ENCODE measurements at places on chromosomes 5 and 9. TPM values are rescaled to one million over a fixed set of nuclear protein-coding genes. Genes with fewer than 3 reads are reported as not detected.

SLC25A2 gene
- total RNA-seq, result 0.56 TPM

AP3B1 gene
- 47.0 TPM for total RNA-seq

SPARC gene
- 0.18 TPM for total RNA-seq

FCN2 gene
- not detected for total RNA-seq

PDGFRB gene
- total RNA-seq, result 53.3 TPM

BTNL8 gene
- total RNA-seq, result not detected

TNC gene
- total RNA-seq, result 0.61 TPM

KDM3B gene
- total RNA-seq, result 57.4 TPM

OR1Q1 gene
- not detected for total RNA-seq

NUTM2F gene
- total RNA-seq, result not detected

DNA sequence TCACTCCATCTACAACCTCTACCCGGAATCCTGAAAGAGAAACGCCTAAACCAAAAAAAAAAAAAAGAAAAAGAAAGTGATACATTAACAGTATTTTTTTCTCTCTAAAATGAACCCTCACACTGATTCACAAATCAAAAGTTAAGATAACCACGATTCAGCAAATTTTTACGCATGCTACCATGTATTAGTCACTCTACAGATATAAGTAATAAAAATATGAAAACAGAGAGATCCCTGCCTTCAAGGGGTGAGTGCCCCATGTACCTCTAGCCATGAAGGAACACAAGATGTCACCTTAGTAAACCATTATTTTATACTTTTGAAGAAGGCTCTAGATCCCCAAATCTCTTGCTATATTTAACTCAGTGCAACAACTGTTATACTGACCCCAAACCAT is 33.4 kb downstream of the CEMIP2 start:
- H3K27ac ChIP-seq, result no peak overlapping the region
- no peaks in the 10 kb centered on the region for H3K27me3 ChIP-seq
- peaks cover 48% of the 10 kb centered on the region for H3K36me3 ChIP-seq
- H3K4me1 ChIP-seq, result no peaks in the 10 kb centered on the region
- no peak overlapping the region for H3K4me3 ChIP-seq

GRCh38 chr9:137294681-137295237 is 7.3 kb downstream of the NRARP start:
- H3K4me3 ChIP-seq, result no peak overlapping the region
- H3K4me1 ChIP-seq, result peaks cover 6% of the 10 kb centered on the region
- H3K36me3 ChIP-seq, result no peaks in the 10 kb centered on the region
- no peak for DNase-seq
- H3K27ac ChIP-seq, result no peak overlapping the region

DNA sequence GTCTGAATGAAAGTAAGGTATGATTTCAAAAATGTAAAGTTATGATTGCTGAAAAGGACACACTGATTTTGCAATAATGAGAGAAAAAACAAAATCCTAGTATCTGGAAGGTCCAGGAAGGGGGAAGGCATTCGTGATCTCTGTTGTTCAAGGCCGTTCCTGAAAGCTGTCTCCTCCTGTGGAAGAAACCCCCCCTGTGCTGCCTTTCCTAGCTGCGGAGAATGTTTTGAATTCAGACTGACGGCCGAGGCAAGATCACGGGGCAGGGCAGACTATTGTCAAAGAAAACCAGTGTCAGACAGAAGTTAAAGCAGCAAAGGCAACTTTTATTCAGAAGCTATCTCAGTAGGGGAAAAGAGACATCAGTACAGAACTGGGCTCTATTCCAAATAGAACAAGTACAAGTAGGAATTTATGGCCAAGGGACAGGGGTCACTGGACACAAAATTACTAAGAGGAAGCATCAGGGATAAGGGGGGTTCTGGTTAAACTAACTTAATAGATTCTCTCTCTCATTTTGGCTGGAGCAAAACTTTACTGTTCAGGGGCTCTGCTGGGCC is 61.9 kb upstream of the IGFBPL1 start:
- no peak overlapping the region for H3K4me3 ChIP-seq
- no peak for DNase-seq
- H3K27me3 ChIP-seq, result peaks cover 3% of the 10 kb centered on the region
- H3K4me1 ChIP-seq, result no peaks in the 10 kb centered on the region

- DNase-seq, result no peak
- no peak overlapping the region for H3K27ac ChIP-seq
- no peaks in the 10 kb centered on the region for H3K27me3 ChIP-seq
- no peak overlapping the region for H3K4me3 ChIP-seq
- H3K4me1 ChIP-seq, result peaks cover 3% of the 10 kb centered on the region
- peaks cover 77% of the 10 kb centered on the region for H3K36me3 ChIP-seq
Measured at GRCh38 chr9:111400564-111400898, 70.5 kb upstream of the OR2K2 start.

DNA sequence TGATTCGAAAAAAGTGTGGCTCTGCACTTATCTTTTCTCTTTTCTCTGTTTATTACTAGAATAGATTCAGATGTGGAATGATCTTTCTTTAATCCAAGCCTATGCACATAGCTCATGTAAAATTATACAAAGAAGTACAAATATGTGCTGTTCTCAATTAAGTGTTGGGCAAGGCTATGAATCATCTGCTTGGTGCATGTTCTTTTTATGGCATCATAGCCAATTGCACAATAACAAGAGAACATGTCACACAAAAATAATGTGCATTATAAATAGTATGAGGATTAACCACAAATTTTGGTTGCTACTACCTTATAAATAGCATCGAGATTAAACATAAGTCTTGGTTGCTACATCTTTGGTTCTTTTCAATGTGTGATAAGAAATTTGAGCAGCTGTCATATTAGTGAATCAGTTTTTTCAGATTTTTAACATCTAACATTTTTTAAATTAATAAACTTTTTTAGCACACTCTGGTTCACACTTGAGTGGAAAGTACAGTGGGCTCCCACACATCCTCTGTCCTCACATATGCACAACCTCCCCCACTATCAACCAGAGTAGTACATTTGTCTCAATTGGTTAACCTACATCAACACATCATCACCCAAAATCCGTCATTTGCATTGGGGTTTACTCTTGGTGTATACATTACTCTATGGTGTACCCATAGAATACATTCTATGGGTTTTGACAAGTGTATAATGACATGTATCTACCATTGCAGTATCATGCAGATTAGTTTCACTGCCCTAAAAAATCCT is 6.8 kb upstream of the RECK start:
- no peaks in the 10 kb centered on the region for H3K4me1 ChIP-seq
- H3K36me3 ChIP-seq, result no peaks in the 10 kb centered on the region
- no peak overlapping the region for H3K27ac ChIP-seq
- peaks cover 43% of the 10 kb centered on the region for H3K27me3 ChIP-seq
- H3K4me3 ChIP-seq, result no peak overlapping the region

All from activated CD8-positive, alpha-beta memory T cell treated with anti-CD3 and anti-CD28 coated beads, Interleukin-2, amount 10 ng/mL, durations not matched to agents 7 days and 5 days (primary cell).